ENCODE measurements at places on chromosomes 3 and 15. TPM values are rescaled to one million over a fixed set of nuclear protein-coding genes. Genes with fewer than 3 reads are reported as not detected.

DNA sequence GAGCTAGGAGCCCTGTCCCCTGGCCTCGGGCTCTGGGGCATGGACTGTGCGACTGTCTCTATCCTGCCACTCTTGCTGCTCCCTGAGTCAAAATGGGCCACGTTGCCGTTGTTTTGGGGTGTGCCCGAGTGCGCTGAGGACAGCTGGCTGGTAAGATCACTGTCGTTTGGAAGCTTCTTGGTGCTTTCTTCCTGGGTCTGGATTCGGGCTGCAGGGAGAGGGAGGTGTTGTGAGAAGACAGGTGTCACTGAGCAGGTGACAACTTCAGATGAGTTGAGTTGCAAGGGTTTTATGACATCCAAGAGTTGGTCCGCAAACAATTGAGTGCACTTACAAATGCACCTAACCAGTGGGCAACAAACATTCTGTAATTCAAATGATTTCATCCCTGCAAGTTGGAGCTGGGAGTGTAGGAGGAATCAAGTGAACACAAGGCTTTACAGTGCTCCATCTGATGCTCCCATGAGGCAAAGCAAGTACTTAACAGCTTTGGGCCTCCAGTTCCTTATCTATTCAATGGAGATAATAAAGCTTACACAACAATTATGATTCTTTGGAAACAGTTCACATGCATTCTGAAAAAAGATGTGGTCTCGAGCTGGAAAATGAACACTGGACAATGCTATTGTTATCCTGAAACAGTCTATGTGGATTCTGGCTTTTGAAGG, 11.0 kb upstream of the STARD5 start:
- no peak for DNase-seq

DNA sequence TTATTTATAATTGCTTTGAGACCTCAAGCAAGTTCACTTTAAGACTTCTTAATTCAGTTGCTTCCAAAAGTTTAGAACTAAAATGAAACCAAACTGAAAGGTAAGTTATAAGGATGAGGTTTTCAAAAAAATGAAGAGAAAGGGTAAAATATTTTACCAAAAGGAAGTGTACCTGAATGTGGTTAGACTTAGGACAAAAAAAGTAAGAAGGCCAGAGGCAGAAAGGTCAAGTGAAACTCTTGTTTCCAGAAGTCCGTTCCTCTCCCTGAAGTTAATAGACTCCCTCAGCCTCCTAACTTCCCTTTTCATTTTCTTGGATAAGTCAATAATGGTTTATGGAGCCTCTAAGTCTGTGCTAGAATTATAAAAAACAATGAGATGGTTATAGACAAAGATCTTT, 16.6 kb downstream of the BTLA start:
- no peak for DNase-seq

- no peak for DNase-seq
These were observed 13.0 kb downstream of the THBS1 start for GRCh38 chr15:39593656-39594445.

DNA sequence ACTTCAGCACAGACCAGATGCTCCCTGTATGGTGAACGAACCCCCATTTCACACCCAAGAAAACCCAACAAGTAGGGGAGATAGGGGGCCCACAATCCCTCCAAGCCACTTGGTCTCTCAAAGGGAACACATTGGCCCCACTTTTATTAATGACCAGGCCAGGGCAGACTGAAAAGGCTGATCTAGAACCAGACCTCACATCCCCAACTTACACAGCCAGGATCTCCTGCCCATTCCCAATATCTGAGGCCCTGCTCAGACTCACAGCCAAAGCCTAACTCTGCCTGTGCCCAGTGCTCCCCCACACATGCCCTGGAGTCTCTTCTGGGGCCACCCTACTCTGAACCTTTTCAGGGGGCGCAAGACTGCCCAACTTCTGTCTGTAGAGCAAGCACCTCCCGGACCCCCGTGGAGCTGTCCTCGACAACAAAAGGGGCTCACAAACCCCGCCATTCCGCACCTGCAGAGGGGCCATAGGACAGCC, 1.8 kb downstream of the PLXNB1 start:
- no peak for DNase-seq

GRCh38 chr3:33032938-33033337, 64.0 kb downstream of the GLB1 start:
- DNase-seq, result no peak

LRRC58 gene
- 40.9 TPM for total RNA-seq

PLSCR5 gene
- total RNA-seq, result not detected

Data from lung (tissue), 17 donors.